ENCODE measurements at places on chromosomes 6 and 20.

GRCh38 chr6:1701668-1702353 lies 92.1 kb downstream of the FOXC1 start:
- no peak for DNase-seq

DNA sequence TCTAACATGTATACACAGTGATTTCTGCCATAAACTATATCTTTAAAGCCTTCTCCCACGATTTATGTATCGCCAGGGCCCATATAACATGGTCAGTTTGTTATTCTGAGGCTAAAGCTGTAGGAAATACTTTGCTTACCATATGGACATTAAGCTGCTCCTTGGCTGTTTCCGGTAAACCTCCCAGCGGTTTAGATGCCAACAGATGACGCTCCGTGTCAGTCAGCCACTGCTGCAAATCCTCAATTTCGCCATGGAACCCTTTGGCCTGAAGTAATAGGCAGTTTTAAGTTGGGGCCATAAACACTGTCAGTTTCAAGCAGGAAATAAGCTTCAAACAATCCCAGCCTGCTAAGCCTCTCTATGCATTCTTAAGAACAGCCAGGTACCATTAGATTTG lies 145.4 kb downstream of the DST start:
- DNase-seq: no peak

- DNase-seq: no peak
Observed at GRCh38 chr20:63344616-63345327, 16.4 kb downstream of the CHRNA4 start.

GRCh38 chr6:150806790-150807189 lies 58.7 kb upstream of the MTHFD1L start:
- no peak for DNase-seq

- no peak for DNase-seq
Observed at GRCh38 chr6:108421366-108421765, 126.5 kb downstream of the AFG1L start.

- no peak for DNase-seq
Observed at GRCh38 chr20:39857187-39857586, 831.8 kb downstream of the MAFB start.

- no peak for DNase-seq
Observed at GRCh38 chr20:33311996-33312395, 29.0 kb downstream of the BPIFB1 start.

DNA sequence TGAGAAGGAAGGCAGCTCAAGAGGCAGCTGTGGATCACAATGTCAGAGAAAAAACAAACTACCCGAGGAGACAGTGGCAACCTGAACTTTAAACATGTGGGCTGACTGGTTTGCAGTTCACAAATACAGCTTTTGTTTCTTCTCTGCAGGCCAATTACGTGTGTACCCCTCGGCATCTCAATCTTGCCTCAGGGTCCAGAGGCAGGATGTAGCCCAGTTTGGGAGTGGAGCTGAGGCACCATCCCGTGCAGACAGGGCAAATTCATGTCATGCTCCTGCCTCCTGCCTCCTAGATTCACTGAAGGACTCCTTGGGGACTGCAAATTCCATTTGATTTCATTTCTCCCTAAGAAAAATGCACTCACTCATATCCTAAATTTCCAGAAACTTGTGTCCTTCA lies 94.2 kb upstream of the KCNK16 start:
- DNase-seq: no peak

DNA sequence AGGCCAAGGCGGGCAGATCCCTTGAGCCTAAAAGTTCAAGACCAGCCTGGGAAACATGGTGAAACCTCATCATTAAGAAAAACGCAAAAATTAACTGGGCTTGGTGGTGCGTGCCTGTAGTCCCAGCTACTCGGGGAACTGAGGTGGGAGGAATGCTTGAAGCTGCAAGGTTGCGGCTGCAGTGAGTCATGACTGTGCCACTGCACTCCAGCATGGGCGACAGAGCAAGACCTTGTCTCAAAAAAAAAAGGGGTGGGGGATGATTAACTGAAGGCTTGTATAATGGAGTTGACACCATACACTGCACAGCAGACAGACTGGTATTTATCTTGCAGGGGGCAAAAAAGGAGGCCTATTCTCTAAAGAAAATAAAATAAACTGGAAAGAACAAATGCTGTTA lies 27.7 kb downstream of the SRPK1 start:
- DNase-seq: no peak

GRCh38 chr6:115717062-115717461 lies 343.6 kb downstream of the FRK start:
- DNase-seq: no peak

DNA sequence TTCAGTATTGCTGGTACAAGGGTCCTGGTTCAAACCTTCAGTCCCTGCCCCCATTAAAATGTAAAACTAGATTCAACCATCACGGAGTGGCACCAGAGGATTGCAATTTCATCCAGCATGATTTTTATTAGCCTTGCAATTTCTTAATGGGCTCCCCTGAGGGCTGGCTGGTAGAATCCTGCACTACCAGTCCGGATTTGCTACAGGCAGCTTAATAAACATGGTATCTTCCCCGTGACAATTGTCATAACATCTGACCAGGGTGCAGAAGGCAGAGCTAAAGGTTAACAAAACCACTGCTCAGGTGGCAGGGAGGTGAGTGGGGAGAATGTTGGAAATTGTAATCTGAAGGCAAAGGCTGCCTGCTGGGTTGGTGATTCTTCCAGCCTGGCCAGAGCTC lies 94.5 kb downstream of the PKHD1 start:
- DNase-seq: no peak

- no peak for DNase-seq
Observed at GRCh38 chr20:32437391-32438074, 79.4 kb downstream of the ASXL1 start.

GRCh38 chr6:151589667-151590066 lies 95.8 kb downstream of the CCDC170 start:
- no peak for DNase-seq

- no peak for DNase-seq
Observed at GRCh38 chr6:31495580-31495979, 2.4 kb upstream of the MICB start.

DNA sequence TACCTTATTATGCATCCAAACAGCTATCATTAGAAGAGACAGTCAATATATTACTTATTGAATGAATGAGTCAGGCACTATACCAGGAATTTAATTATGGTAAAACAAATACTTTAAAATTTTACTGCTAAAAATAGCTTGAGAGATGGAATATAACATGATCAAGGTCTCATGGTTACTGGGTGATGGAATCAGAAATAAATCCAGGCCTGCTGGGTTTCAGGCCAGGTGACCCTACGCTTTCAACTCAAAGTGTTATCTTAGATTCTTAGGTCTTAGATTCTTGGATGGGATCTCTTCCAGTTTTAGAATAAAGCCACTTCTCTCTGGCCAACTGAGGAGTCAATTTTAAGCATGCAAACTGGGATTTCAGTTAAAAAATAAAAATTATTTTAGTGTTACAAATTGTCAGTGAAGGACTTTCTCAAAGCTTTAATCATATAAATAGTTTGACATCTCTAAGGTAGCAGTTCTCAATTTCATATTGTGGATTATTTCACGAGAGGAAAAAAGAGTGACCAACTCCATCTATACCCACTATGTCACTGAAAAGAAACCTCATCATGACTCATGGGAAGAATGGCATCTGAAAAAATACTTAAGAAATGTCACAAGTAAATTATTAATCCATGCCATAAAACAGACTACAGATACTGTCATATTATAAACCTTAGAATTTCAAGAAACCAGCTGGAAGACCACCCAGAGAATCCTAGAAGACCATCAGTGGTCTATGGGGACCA lies 283.4 kb upstream of the RUNX2 start:
- DNase-seq: no peak

DNA sequence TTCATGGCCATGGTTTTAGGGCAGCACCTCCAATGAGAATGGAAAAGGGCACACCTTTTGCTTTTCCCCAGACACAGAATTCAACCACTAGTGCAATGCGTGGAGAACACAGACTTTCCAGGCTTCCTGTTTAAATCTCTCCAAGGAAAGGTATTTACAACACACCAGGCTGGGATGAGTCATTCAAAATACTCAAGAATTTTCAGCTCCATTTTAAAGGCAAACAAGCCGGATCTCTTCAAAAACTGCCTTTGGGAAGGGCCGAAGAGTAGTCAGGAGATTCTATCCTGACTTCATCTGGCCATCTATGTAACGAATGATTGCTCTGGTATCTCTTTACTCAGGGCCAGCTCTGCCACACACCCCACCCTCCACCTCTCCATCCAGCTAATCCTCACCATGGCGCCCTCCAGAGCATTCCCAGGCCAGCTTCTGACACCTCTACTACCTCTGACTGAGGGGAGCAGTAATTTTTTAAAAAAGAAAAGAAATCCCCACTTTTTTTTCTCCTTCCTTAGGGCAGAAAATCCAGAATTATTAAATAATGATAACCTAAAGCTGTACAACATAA lies 254.6 kb downstream of the LY86 start:
- no peak for DNase-seq

- DNase-seq: no peak
Observed at GRCh38 chr6:159427771-159428170, 258.6 kb downstream of the FNDC1 start.

- DNase-seq: no peak
Observed at GRCh38 chr20:15817351-15817750, 755.9 kb downstream of the KIF16B start.
